ENCODE measurements at places on chromosomes 2 and 18. TPM values are rescaled to one million over a fixed set of nuclear protein-coding genes. Genes with fewer than 3 reads are reported as not detected.

- H3K4me1 ChIP-seq: peaks cover 90% of the 10 kb centered on the region
- no peaks in the 10 kb centered on the region for H3K36me3 ChIP-seq
- H3K4me3 ChIP-seq: no peak overlapping the region
- DNase-seq: peak; percentile 84
- H3K27me3 ChIP-seq: no peaks in the 10 kb centered on the region
- peak overlapping the region; percentile 95 for H3K27ac ChIP-seq
These were observed 31.3 kb downstream of the HS1BP3 start for GRCh38 chr2:20619624-20620024.

- no peaks in the 10 kb centered on the region for H3K36me3 ChIP-seq
- no peak overlapping the region for H3K4me3 ChIP-seq
- H3K27ac ChIP-seq: no peak overlapping the region
- no peak for DNase-seq
These were observed 4.8 kb upstream of the ANKRD44 start for GRCh38 chr2:197315371-197315770.

DNA sequence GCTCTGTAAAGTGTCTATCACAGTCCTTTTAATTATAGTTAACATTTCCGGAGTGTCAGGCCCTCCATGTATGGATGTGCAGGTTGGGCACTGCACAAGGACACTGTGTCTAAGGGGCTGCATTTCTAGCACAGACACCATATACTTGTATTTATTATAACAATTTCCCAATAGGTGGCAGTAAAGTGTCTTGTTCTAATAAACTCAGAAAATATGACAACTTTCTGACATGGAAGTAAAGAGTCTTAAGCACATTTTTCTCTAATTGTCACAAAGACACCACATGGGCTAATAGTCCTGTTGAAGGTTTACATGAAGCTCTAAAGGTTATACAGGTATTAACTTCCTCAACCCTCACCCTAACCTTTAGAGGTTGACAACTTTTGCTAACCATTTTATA, 156.6 kb downstream of the DYSF start:
- H3K36me3 ChIP-seq: peaks cover 20% of the 10 kb centered on the region
- H3K4me1 ChIP-seq: peaks cover 20% of the 10 kb centered on the region
- no peak overlapping the region for H3K27ac ChIP-seq
- DNase-seq: no peak

DNA sequence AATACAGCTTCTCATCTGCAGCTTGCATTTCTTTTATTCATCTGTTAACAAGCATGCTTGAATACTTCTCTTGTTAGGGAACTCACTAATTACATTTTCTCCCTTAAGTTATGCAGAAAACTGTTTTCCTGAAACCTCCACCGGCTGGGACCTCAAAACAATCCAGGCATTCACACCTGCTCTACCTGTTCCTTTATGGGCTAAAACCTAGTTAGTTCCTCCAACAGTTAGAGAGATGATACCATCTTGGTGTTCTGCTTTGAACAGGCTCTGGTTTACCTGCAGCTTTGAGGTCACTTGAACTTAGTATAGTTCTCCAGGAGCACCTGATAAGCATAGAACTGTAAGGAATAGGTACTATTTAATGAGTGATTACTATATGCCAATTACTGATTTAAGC, 6.1 kb downstream of the PLEK start:
- no peak overlapping the region for H3K4me3 ChIP-seq
- no peaks in the 10 kb centered on the region for H3K36me3 ChIP-seq
- no peak for DNase-seq
- H3K4me1 ChIP-seq: peaks cover 6% of the 10 kb centered on the region

GRCh38 chr2:235011929-235012631, 60.3 kb downstream of the SH3BP4 start:
- H3K4me3 ChIP-seq: no peak overlapping the region
- H3K4me1 ChIP-seq: peaks cover 15% of the 10 kb centered on the region
- H3K36me3 ChIP-seq: no peaks in the 10 kb centered on the region

DNA sequence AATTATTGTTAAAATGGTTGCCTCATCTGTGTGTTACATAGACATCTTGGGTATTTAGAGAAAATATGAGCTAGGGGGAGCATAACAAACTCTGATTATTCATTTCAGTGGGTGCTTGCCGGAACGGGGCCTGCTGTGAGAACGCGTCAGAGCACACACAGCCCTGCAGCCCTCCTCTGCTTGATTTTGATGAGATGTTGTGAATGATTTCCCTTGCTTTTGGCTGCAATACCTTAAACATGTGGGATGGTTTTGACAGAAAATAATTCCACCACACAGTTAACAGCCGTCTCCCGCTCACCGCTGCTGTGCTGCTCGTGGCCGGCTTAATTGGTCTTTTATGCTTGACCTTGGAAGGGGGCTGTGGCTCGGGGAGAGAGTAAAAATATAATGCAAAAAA, 49.9 kb upstream of the TXNDC2 start:
- DNase-seq: no peak
- peaks cover 4% of the 10 kb centered on the region for H3K4me1 ChIP-seq
- H3K27me3 ChIP-seq: no peaks in the 10 kb centered on the region
- H3K36me3 ChIP-seq: no peaks in the 10 kb centered on the region
- H3K27ac ChIP-seq: no peak overlapping the region

CHPF gene
- total RNA-seq: 98.8 TPM

SCN9A gene
- 0.94 TPM for total RNA-seq

WDR33 gene
- total RNA-seq: 42.0 TPM

PREPL gene
- total RNA-seq: 120 TPM
